ENCODE measurements at places on chromosomes 7 and 10. TPM values are rescaled to one million over a fixed set of nuclear protein-coding genes. Genes with fewer than 3 reads are reported as not detected.

The H2BK1 gene
- not detected for total RNA-seq

- peak; percentile 44 for DNase-seq
Measured at GRCh38 chr10:35447693-35448407, 111.5 kb downstream of the CCNY start.

DNA sequence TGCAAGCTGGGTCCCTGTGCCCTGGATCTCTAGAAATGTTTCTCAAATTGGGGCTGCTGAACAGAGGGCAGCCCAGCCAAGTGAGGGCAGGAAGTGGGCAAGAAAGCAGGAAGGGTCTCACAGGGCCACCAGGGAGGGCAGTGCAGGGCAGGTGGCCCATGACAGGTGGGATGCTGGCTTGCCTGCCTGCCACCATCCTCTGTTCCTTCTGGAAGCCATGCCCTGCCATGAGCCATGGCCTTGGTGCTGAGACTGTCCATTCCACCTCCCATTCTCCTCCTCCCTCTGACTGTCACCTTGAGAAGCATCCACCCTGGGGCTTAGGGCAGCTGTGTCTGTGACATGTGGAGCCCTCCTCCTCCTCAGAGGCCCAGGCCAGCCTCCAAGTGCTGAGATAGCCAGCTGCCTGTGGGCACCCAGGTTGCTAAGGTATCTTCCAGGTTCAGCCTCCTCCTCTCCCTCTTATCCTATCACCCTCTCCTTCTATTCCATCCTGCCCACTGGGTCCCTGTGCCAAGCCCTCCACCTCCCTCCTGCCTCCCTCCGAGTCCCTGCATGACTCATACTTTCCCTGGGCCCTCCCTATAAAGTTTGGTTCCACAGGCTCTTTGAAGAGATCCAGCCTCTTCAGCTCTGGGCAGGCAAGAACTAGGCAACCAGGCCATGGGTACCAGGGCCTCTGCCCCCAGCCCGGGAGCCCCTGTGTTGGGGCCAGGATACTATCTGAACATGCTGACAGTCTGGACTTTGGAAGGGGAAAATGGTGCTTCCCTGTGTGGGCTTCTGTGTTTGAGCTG, 1.3 kb downstream of the VSIR start:
- peak; percentile 67 for DNase-seq

DNA sequence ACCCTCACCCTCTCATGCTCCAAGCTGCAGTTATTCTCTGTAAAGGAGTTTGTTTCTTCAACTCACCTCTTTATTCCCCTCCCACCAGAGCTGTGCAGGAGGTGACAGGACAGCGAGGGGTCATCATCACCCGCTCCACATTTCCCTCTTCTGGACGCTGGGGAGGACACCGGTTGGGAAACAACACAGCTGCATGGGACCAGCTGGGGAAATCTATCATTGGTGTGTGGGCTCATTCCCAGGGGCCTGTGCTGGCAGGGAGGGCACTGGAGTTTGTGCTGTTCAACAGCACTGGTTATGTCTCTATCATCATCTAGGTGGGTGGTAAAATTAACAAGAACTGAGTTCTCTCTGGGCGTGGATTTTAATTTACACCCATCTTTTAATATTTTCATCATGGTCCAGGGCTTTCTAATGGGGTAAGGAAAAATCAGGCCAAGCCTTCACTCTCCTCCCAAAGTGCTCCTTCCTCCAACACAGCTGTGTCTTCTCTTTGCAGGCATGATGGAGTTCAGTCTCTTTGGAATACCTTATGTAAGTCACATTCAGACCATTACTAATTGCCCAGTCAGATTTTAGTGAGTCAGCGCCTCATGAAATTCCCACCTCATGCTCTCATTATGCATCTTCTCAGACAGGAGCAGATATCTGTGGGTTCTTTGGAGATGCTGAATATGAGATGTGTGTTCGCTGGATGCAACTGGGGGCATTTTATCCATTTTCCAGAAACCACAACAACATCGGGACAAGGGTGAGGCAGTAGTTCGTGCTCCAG, 61.6 kb downstream of the PRSS58 start:
- DNase-seq: no peak

DNA sequence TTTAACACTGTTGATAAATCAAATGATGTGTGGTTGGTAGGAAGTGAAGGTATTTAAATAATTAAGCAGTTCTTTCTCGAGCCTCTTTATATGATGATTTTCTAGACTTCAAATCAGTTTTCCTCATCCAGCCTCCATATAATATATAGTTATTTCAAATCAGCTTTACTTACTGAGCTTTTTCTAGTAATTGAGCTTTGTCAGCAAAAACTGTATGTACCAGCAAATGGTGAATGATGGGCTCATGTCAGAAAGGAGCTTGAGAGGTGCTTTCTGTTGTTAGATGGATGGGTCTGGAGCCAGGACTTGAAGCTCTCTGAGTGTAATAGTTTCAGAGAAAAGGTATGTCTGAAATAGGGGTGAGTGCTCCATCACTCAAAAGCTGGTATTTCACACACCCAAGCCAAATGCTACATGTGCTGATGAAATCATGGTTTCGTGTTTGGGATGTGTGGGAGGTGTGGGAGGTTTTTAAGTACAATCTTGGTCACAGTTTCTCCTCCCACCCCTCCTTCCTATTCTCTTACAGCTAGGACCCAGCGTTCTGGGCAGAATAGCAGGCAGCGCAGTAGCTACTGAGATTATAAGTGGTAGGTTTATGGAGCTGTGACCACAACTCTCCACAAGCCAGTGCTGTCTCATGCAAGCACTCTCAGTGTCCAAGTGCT, 55.8 kb downstream of the LRMDA start:
- DNase-seq: no peak

- DNase-seq: peak; percentile 2
Measured at GRCh38 chr7:2031451-2031845, 201.3 kb downstream of the MAD1L1 start.

GRCh38 chr10:91495402-91495801, 85.3 kb downstream of the HECTD2 start:
- DNase-seq: no peak

DNA sequence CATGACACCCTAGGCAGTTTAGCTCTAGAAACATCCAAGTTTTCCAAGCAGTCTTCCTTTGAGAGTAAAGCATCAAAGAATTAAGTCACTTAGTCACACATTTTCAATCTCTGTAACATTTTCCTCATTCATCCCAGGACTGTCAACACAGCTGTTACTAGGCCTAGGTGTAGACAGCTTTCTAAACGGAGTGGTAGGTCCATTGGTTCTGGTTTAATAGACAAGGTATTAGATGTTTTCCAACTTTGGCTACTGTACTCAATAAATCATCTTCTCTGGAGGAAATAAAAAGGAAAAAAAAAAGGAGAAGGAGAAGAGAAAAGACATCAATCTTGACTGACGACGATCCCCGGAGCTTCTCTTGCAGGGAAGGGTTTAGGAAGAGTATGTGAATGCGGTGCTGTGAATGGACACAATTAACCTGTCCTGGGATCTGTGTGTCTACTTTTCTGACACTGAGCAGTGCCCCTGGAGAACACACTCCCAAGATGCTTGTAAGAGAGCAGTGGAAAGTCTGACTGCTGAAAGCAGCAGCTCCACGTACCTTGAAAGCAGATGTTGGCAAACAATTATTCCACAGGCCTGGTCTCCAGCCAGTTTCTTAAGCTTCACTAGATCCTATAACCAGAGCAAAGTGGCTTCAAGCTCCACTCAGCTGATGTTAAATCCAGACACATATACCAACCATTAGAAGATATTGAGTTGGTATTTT, 59.1 kb downstream of the CXCL12 start:
- no peak for DNase-seq

DNA sequence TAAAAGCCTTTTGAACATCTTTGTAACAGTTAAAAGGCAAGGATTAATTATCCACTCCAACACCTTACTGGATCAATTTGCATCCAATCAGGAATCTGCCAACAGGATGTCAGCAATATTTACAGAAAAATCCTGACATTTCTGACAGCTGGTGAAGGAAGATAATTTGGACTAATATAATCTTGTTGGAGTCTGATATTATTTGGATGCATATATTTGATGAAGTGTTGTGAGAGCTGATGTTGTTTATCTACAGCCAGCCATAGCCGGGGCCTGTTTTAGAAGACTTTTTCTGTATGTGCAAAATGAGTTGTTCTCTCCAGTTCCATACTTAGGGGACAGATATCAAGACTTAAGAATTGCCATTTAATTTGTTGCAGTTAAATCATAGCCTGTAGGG, 91.1 kb downstream of the GPR37 start:
- no peak for DNase-seq

GRCh38 chr10:77252380-77253146, 385.0 kb downstream of the KCNMA1 start:
- no peak for DNase-seq

DNA sequence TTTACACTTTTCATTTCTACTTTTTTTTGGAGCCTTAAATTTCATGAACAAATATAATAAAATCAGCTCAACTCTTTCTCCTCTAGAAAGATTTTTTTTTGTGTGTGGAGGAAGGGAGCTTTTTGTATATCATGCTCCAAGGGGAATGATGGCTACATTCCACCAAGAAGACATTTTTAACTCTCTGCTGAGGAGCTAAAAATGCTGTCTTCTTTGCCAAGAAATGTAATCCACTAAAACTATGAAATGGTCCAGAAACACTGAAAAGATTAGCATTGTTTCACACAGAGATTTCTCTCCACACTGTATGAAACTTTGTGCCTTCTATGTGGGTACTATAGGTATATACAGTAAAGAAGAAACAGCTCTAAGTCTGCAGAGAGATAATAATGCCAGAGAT, 74.1 kb upstream of the ANK3 start:
- no peak for DNase-seq

- DNase-seq: peak; percentile 43
Measured at GRCh38 chr10:122462533-122463465, 1.4 kb downstream of the HTRA1 start.

GRCh38 chr7:158876984-158877383, 20.6 kb downstream of the DYNC2I1 start:
- no peak for DNase-seq

- peak; percentile 64 for DNase-seq
Measured at GRCh38 chr7:75638594-75639070, 100.1 kb downstream of the HIP1 start.

- DNase-seq: no peak
Measured at GRCh38 chr10:113435881-113436280, 117.0 kb upstream of the HABP2 start.

DNA sequence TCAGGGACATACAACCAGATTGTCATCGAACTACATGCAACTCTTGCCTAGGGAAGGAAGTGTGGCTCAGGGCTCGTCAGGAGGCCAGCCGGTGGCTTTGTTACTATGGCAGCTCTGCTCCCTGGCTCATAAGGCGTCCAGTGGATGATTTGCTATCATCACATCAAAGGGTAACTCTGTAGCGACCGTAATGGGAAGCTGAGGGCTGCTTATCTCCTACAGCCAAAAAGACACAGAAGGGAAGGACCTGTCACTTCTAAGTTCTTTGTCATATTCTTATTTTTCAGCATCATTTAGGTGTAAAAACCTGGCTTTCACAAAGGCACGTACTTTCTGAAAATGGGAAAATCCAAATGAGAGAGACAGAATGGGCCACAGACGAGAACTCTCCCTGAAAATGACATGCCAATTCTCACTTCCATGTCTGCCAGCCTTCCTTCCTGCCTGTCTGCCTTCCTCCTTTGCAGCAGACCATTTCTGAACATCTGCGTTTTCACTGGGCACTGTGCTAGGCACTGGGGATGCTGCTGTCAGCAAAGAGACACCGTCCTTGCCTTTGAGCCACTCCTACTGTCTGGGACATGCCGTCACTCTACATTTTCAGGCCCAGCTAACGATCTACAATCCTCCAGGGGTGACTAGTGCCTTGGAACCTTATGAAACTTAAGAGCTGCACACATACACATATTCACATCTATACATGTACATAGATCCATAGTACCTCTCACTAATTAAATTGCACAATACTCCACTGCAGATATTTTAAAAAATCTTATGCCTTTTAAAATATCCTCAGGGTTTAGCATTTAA, 26.9 kb downstream of the ENKUR start:
- no peak for DNase-seq

DNA sequence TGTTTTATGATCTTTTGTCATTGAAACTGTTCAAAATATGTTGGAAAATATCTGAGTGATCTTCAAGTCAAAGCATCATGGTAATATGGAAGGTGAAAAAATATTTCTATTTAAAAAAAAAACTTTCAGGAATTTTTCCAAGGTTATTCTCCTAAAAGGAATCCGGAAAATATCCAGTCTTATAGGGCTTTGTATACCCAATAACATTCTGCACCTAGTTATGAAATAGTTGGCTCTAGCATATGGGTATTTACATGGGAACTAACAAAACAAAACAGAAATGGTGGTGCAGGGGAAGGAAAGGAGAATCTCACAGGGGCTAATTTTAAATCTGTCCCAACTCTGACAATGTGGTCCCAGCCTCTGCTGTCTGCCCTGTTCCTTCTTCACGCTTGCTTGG, 167.1 kb upstream of the RHEB start:
- DNase-seq: no peak

DNA sequence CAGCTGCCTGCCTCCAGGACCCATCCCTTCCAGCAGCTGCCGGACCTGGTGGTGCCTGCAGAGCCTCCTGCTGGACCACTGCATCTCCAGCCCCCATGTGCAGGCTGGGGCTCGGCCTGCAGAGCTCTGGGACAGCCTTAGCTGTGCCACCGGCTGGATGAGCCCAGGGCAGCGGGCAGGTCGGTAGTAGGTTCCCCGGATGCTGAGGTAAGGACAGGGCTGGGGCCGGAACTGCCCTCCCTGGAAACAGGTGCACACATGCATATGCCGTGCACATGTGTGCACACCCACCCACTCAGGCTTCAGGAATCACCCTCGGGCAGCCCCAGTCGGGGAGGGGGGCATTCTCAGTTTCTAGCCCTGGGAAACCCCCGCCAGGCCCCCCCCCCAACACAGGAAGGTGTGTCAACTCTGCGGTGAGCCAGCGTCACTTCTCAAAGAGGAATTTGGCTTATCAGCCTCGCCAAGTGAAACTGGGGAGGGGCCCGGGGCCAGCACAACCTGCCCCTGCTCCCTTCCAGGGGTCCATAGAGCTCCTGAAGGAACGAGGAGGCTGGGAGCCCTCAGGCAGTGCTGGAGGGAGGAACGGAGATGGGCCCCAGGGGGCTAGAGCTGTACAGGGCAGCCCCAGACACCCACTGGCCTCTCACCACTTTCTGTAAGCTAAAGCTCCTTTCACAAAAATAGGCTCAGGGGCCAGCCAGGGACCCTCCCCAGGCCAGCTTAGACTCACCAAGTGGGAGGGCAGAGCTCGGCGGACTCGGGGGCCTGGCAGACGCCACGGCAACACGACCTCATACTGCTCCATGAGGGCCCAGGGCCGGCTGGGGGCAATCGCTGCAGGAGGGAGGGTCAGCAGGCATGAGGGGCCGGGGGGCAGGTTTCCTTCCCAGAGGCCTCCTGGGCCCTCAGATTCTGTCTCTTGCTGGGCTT, 1.7 kb downstream of the ADAM8 start:
- DNase-seq: no peak

DNA sequence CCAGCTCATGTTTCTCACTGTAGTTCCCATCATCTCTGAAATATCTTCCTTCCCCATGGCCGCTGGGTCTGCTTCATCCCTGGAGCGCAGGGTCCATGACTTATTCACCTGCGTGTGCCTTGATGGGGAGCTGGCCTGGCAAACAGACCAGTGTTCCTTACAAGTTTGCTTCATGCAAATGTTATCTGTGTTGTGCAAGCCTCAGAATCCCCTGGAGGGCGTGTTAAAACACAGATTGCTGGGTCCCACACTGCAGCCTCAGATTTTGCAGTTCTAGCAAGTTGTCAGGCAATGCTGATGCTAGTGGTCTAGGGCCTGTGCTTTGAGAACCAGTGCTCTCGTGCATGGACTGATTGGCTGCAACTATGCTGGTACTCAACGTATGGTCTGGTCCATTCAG, 7.2 kb upstream of the DMBT1 start:
- DNase-seq: no peak
